ENCODE measurements at places on chromosomes 4 and X.

- DNase-seq = no peak
Observed at GRCh38 chr4:113743690-113744089, 17.8 kb downstream of the CAMK2D start.

DNA sequence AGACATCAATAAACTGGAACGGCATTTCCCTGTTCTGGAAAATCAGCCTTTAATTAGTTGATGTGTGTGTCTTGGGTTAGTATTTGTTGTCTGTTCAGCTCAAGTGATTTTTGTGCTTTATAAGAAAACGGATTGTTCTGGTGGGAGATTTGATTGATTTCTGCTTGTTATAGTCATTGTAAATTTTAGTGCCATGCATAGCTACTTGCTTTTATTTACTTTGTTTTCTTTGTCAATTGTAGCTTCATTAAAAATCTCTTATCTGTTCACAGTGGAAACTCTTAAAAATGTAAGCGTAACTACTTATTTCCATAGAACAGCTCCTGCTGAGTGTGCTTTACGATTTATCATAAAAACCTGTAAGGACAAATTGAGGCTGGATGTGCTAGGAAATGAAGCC, 253.2 kb downstream of the TENM3 start:
- no peak for DNase-seq

GRCh38 chrX:91435395-91435794, 756 bp downstream of the PABPC5 start:
- DNase-seq = no peak

- DNase-seq = no peak
Observed at GRCh38 chr4:185202984-185203485, 765 bp downstream of the CFAP97 start.

GRCh38 chrX:14591976-14592375, 62.6 kb downstream of the GLRA2 start:
- no peak for DNase-seq

DNA sequence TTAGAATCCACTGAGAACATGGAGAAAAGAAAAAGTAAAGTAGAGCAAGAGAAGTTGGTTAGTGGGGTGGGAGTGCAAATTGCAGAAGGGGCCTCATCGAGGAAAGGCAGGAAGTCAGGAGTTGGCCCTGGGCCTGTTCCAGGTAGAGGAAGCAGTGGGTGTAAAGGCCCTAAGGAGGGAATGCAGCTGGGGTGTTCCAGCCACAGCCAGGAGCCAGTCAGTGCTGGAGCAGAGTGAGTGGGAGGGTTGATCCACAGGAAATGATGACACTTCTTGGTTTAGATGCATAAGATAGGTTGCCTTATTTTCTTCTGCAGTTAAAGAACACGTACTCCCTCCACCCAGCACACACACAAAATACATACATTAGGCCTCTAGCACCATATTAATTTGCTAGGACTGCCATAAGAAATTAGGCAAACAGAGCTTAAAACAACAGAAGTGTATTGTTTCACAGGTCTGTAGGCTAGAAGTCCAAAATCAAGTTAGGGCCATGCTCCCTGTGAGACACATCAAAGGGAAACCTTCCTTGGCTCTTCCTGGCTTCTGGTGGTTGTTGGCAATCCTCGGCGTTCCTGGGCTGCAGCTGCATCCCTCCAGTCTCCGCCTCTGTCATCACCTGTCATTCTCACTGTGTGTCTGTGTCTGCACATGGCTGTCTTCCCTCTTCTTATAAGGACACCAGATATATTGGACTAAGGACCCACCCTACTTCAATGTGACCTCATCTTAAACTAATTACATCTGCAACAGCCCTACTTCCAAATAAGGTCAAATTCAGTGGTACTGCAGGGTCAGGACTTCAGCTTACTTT, 205.9 kb downstream of the AASDH start:
- no peak for DNase-seq

GRCh38 chr4:116724249-116724648, 361.1 kb downstream of the TRAM1L1 start:
- DNase-seq = no peak

DNA sequence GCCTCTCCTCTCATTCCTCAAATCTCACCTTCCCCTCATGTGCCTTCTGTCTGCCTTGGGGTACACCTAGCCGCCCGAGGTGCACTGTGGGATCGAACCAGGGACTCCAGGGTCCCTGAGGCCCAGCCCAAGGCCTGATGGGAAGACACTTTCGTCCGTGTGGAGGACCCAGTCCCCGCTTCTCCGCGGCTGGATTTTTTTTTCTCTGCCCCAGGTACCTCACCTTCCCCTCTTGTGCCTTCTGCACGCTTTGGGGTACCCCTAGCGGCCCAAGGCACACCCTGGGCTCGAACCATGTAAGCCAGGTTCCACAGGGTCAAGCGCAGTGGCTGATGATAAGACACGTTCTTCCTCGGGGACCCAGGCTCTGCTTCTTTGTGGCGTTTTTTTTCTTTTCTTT, 530.7 kb downstream of the CWH43 start:
- no peak for DNase-seq

- DNase-seq = no peak
Observed at GRCh38 chr4:29081234-29081955, 1638.8 kb upstream of the PCDH7 start.
